ENCODE measurements at places on chromosomes 16 and 17.

GRCh38 chr17:58219789-58220183, 731 bp upstream of the MKS1 start:
- DNase-seq = no peak

GRCh38 chr17:60391471-60392041, 377 bp downstream of the USP32 start:
- DNase-seq = no peak

- no peak for DNase-seq
Observed at GRCh38 chr17:13421581-13422130, 180.1 kb downstream of the HS3ST3A1 start.

GRCh38 chr17:35082073-35082657, 18.7 kb upstream of the RFFL start:
- no peak for DNase-seq

- DNase-seq = no peak
Observed at GRCh38 chr17:9522074-9522473, 53.5 kb downstream of the STX8 start.

GRCh38 chr16:85557971-85558657, 55.0 kb upstream of the GSE1 start:
- no peak for DNase-seq

DNA sequence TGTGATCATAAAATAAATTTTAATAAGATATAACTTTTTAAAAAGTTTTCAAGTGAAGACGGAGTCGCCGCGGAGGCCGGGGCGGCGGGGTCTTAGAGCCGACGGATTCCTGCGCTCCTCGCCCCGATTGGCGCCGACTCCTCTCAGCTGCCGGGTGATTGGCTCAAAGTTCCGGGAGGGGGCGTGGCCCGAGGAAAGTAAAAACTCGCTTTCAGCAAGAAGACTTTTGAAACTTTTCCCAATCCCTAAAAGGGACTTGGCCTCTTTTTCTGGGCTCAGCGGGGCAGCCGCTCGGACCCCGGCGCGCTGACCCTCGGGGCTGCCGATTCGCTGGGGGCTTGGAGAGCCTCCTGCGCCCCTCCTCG, at the start of gene FOXC2:
Gene FOXC2 (plus strand): TSS at position 229 of the 365 bp plus-strand sequence. CDS start 507 bp downstream, outside the sequence.
- peak; percentile 35 for DNase-seq
